Panc1 (cell line): ENCODE measurements at places on chromosomes 1 and 21. TPM values are rescaled to one million over a fixed set of nuclear protein-coding genes. Genes with fewer than 3 reads are reported as not detected.

LINGO4 gene
- total RNA-seq, result not detected

KRTAP6-1 gene
- not detected for total RNA-seq

TNFRSF14 gene
- total RNA-seq, result 20.1 TPM

LRRIQ3 gene
- total RNA-seq, result 0.85 TPM

LCE3D gene
- not detected for total RNA-seq

DNAJC28 gene
- 1.5 TPM for total RNA-seq

RAVER2 gene
- total RNA-seq, result 15.1 TPM

HEYL gene
- 2.3 TPM for total RNA-seq

LRIF1 gene
- 34.1 TPM for total RNA-seq

LHX8 gene
- not detected for total RNA-seq

CHIA gene
- total RNA-seq, result not detected

CLDN17 gene
- not detected for total RNA-seq

CD52 gene
- 1.6 TPM for total RNA-seq

ANGEL2 gene
- 34.8 TPM for total RNA-seq

OR2G2 gene
- not detected for total RNA-seq

CD2 gene
- total RNA-seq, result 0.10 TPM

HAO2 gene
- total RNA-seq, result not detected

TRNAU1AP gene
- total RNA-seq, result 39.1 TPM

KLHDC8A gene
- 0.31 TPM for total RNA-seq

CSDE1 gene
- total RNA-seq, result 347 TPM

FMOD gene
- not detected for total RNA-seq

EPHB2 gene
- total RNA-seq, result 29.0 TPM

GRIK1 gene
- total RNA-seq, result not detected

PINK1 gene
- total RNA-seq, result 32.1 TPM

FCMR gene
- total RNA-seq, result 0.41 TPM

MTF1 gene
- 26.2 TPM for total RNA-seq

PDIK1L gene
- total RNA-seq, result 8.0 TPM

OR2M3 gene
- total RNA-seq, result not detected

KIF21B gene
- total RNA-seq, result 0.46 TPM

NBPF6 gene
- total RNA-seq, result not detected

TMEM54 gene
- total RNA-seq, result 61.5 TPM

PCSK9 gene
- total RNA-seq, result 0.26 TPM

NTMT2 gene
- total RNA-seq, result not detected

AKR7A3 gene
- total RNA-seq, result 1.4 TPM

TCHH gene
- total RNA-seq, result 0.28 TPM

CHODL gene
- total RNA-seq, result 0.10 TPM

ZNF593OS gene
- not detected for total RNA-seq

TTC24 gene
- not detected for total RNA-seq

LCE1D gene
- not detected for total RNA-seq

KIAA0040 gene
- 0.31 TPM for total RNA-seq

NRIP1 gene
- total RNA-seq, result 19.1 TPM

S100A7 gene
- total RNA-seq, result not detected
